ENCODE measurements at places on chromosomes 4 and X. TPM values are rescaled to one million over a fixed set of nuclear protein-coding genes. Genes with fewer than 3 reads are reported as not detected.

The FGG gene
- not detected for total RNA-seq

The TSPAN6 gene
- total RNA-seq, result 0.68 TPM

The FREM3 gene
- 0.35 TPM for total RNA-seq

The UBQLN2 gene
- total RNA-seq, result 54.2 TPM

The MGARP gene
- total RNA-seq, result not detected

The HSFX4 gene
- total RNA-seq, result not detected

The FGA gene
- not detected for total RNA-seq

The IRS4 gene
- total RNA-seq, result not detected

DNA sequence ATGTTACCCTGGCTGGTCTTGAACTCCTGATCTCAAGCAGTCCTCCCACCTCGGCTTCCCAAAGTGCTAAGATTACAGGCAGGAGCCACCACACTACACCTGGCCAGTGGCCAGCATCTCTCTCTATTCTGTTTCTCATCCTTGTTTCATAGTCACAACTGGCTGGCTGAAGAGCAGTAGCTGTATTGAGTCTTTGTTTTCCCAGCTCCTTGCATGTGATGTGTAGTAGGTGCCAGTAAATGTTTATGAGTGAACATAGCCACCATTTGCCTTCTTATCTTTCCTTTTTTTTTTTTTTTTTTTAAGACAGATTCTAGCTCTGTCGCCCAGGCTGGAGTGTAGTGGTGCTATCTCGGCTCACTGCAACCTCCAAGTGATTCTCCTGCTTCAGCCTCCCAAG, 23.6 kb downstream of the NUDT9 start:
- no peaks in the 10 kb centered on the region for H3K27me3 ChIP-seq
- no peak for DNase-seq
- peaks cover 12% of the 10 kb centered on the region for H3K36me3 ChIP-seq
- H3K4me3 ChIP-seq, result no peak overlapping the region

DNA sequence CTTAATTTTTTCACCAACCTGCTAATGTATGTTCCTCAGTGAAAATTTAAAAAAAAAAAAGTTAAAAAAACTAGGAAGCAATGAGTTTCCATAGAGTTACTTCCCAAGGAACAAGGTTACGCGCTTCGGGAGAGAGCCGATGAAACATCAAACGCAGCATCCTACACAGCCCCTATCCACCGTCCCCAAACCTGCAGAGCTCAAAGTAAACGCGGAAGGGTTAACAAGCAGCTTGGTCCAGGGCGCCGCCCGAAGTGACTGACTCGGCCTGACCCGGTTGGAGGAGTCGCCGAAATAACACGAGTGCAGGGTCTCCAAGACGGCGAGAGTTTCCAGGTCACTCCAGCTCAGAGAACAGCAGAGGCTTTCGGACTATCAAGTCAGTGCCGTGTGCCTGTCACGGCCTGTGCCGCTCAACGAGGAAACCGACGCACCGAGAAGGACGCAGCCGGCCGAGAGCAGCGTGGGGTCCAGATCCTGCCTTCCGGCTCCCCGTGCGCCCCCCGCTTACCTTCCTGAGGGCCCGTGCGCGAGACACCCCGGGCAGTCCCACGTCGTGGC, 512 bp downstream of the NOP14 start:
- peak overlapping the region; percentile 83 for H3K27ac ChIP-seq
- H3K4me3 ChIP-seq, result peak overlapping the region; percentile 91
- H3K4me1 ChIP-seq, result peaks cover 29% of the 10 kb centered on the region
- H3K36me3 ChIP-seq, result no peaks in the 10 kb centered on the region
- no peaks in the 10 kb centered on the region for H3K27me3 ChIP-seq

- no peak overlapping the region for H3K4me3 ChIP-seq
- no peaks in the 10 kb centered on the region for H3K36me3 ChIP-seq
- H3K27ac ChIP-seq, result no peak overlapping the region
- no peak for DNase-seq
These were observed 37.2 kb upstream of the SPANXC start for GRCh38 chrX:141279476-141279875.

- H3K4me3 ChIP-seq, result no peak overlapping the region
- no peak for DNase-seq
- H3K27ac ChIP-seq, result no peak overlapping the region
These were observed 161.4 kb upstream of the PACRGL start for GRCh38 chr4:20538905-20539304.

DNA sequence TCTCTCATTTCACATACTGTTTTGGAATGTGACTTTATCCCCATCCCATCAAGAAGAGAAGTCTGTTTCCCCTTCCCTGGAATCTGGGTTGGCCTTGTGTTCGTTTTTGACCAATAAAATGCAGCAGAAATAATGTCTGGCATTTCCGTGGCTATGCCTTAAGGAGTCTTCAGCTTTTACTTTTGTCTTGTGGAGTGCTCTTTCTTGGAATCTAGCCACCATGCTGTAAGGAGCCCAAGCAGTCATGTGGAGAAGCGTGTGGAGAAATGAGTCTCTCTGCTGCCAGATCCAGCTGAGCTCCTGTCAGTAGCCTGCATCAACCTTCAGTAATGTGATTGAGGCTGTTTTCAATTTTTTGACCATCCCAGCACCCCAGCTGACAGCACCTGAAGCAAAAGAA, 84.4 kb upstream of the ARMCX2 start:
- no peaks in the 10 kb centered on the region for H3K4me1 ChIP-seq
- H3K36me3 ChIP-seq, result no peaks in the 10 kb centered on the region
- no peak overlapping the region for H3K27ac ChIP-seq
- H3K27me3 ChIP-seq, result peaks cover 6% of the 10 kb centered on the region

GRCh38 chr4:109574931-109575804, 15.1 kb downstream of the MCUB start:
- H3K36me3 ChIP-seq, result peaks cover 5% of the 10 kb centered on the region
- H3K4me1 ChIP-seq, result peaks cover 49% of the 10 kb centered on the region
- H3K27ac ChIP-seq, result peak overlapping the region; percentile 9
- H3K4me3 ChIP-seq, result peak overlapping the region; percentile 22
- DNase-seq, result no peak

- H3K4me1 ChIP-seq, result no peaks in the 10 kb centered on the region
- no peaks in the 10 kb centered on the region for H3K36me3 ChIP-seq
- H3K27me3 ChIP-seq, result no peaks in the 10 kb centered on the region
- no peak overlapping the region for H3K4me3 ChIP-seq
- DNase-seq, result no peak
These were observed 89.7 kb downstream of the PPEF1 start for GRCh38 chrX:18797141-18797540.

- peaks cover 3% of the 10 kb centered on the region for H3K4me1 ChIP-seq
- DNase-seq, result no peak
- H3K27ac ChIP-seq, result no peak overlapping the region
- peaks cover under 1% of the 10 kb centered on the region for H3K36me3 ChIP-seq
These were observed 43.7 kb upstream of the MED14 start for GRCh38 chrX:40778861-40779575.

- no peak for DNase-seq
- no peak overlapping the region for H3K27ac ChIP-seq
- H3K36me3 ChIP-seq, result no peaks in the 10 kb centered on the region
These were observed 98.6 kb downstream of the RBM47 start for GRCh38 chr4:40530961-40531635.

DNA sequence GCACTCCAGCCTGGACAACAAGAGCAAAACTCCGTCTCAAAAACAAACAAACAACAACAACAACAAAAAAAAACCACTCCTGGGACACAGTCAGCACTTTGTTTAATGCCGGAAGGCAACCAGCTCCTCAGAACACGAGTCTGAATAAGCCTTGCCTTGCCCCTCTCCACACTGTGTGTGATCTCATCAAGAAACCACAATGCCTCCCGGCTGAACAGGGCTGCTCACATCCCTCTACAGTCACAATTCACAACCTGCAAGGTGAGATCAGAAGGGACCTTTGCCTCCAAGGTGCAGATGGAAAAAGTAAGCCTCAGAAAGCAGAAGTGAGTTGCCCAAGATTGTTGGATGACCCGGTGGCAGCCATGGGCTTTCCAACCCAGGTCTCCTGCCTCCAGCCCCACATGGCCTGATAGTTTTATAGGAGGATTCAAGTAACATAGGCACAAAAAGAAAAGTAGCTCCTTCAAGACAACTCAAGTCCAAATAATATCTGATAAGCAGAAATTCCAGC, 80.8 kb downstream of the JAKMIP1 start:
- H3K36me3 ChIP-seq, result no peaks in the 10 kb centered on the region
- peaks cover 13% of the 10 kb centered on the region for H3K4me1 ChIP-seq
- no peaks in the 10 kb centered on the region for H3K27me3 ChIP-seq
- no peak for DNase-seq

DNA sequence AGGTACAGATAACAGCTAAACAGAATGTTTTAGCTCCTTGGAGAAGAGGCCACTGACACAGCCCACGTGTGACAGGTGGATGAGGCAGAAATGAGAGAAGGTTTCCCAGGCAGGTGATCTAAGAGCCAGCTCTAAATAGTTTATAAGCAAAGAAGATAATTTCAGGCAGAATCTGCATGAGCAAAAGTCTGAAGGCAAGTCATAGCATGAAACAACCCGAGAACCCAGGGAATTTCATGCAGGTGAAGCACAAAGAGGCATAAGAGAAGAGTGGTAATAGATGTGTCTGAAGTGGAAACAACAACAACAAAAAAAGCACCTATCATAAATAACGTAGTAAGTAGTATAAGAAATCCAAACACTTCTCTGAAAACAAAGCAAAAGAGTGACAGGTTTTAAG, 275.8 kb upstream of the CPEB2 start:
- no peak overlapping the region for H3K27ac ChIP-seq
- no peak overlapping the region for H3K4me3 ChIP-seq
- DNase-seq, result no peak
- H3K27me3 ChIP-seq, result no peaks in the 10 kb centered on the region
- H3K4me1 ChIP-seq, result no peaks in the 10 kb centered on the region

DNA sequence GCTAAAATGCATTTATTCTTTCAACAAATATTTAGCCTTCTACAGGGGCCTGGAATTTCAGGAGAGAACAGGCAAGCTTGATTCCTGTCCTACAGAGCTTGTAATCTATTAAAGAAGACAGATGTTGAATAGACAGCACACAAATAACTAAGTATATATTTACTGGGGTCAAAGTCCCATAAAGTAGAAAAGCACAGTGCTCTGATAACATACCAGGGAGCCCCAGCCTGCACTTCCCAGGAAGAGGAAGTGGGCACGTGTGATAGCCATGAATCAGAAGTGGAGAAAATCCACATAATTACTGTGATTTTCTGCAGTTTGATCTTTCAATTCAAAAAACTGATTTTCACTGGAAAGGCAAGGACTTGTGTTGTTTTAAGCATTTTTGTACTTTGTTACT, 129.1 kb downstream of the EGF start:
- H3K4me1 ChIP-seq, result peaks cover 7% of the 10 kb centered on the region
- DNase-seq, result no peak
- no peak overlapping the region for H3K27ac ChIP-seq
- H3K4me3 ChIP-seq, result no peak overlapping the region

GRCh38 chr4:173121076-173121561, 47.5 kb upstream of the GALNT7 start:
- H3K27me3 ChIP-seq, result no peaks in the 10 kb centered on the region
- no peak overlapping the region for H3K4me3 ChIP-seq
- peaks cover 2% of the 10 kb centered on the region for H3K36me3 ChIP-seq
- no peak for DNase-seq

DNA sequence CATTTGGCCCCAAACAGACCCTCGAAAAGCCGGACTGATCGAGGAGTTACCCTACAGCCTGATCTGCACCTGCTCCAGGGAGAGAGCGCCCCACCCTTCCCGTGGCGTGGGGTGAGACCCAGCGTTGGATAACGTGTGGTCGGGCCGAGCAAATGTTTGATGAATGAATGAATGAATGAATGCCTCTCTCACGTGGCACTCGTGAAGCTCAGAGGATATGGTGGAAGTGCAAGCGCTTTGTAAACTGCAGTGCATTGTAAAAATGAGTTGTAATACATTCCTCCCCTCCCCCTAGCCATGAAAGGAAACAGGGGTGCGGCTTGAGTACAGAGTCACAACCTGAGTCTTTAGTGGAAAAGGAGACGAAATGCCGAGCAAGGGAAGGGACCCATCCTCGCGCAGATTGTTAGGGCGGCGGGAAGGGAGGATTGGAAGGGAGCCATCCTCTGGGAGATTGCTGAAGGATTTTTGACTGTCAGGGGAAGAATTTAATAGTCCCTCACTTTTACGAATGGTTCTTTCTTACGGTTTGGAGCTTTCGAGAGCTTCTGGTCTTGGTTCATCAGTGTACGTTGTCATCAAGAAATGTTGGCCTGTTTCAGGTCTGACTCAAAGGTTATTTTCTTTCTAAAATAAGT, 772 bp upstream of the FBXW7 start:
- H3K27me3 ChIP-seq, result no peaks in the 10 kb centered on the region
- H3K27ac ChIP-seq, result peak overlapping the region; percentile 99
- peak overlapping the region; percentile 96 for H3K4me3 ChIP-seq
- H3K4me1 ChIP-seq, result peaks cover 52% of the 10 kb centered on the region

DNA sequence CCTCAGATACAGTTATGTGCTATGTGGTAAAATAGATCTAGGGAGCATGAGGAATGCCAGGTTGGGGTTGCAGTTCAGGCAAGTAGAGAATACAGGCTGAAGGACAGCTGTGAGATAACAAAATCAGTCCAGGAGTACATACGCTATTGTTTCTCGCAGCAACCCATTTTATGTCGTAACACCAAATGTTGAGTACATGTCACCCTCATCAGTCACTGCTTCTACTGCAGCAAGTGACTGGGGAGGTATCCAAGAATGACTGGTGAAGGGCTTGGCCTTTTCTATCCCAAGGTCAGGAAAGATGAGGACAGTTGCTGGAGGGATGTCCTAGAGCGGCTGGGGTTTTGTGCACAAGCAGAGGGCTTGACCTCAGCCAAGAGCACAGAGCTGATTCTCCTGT, 172.1 kb downstream of the CBR4 start:
- peaks cover 2% of the 10 kb centered on the region for H3K36me3 ChIP-seq
- H3K27me3 ChIP-seq, result peaks cover 73% of the 10 kb centered on the region
- no peak overlapping the region for H3K27ac ChIP-seq
- H3K4me1 ChIP-seq, result peaks cover 2% of the 10 kb centered on the region
- H3K4me3 ChIP-seq, result no peak overlapping the region
- no peak for DNase-seq

GRCh38 chr4:41878991-41879491, 56.2 kb upstream of the TMEM33 start:
- H3K36me3 ChIP-seq, result peaks cover 3% of the 10 kb centered on the region
- H3K27ac ChIP-seq, result no peak overlapping the region
- peaks cover 81% of the 10 kb centered on the region for H3K27me3 ChIP-seq
- DNase-seq, result no peak
- H3K4me1 ChIP-seq, result peaks cover 18% of the 10 kb centered on the region

- H3K36me3 ChIP-seq, result peaks cover 19% of the 10 kb centered on the region
- H3K4me1 ChIP-seq, result peaks cover 38% of the 10 kb centered on the region
- no peaks in the 10 kb centered on the region for H3K27me3 ChIP-seq
These were observed 53.3 kb downstream of the JADE1 start for GRCh38 chr4:128862608-128863311.

- no peaks in the 10 kb centered on the region for H3K36me3 ChIP-seq
- H3K27ac ChIP-seq, result no peak overlapping the region
- no peak overlapping the region for H3K4me3 ChIP-seq
These were observed 74.0 kb downstream of the STK32B start for GRCh38 chr4:5125321-5125720.

DNA sequence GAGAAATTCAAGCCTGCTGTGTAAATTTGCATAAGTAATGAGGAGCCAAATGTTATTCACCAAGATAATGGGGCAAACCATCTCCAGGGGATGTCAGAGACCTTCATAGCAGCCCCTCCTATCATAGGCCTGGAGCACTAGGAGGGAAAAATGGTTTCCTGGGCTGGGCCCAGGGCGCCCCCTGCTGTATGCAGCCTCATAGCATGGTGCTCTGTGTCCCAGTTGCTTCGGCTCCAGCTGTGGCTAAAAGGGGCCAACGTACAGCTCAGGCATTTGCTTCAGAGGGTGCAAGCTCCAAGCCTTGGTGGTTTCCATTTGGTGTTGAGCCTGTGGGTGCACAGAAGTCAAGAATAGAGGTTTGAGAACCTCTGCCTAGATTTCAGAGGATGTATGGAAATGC, 859.3 kb downstream of the RPA4 start:
- no peaks in the 10 kb centered on the region for H3K36me3 ChIP-seq
- H3K4me3 ChIP-seq, result no peak overlapping the region
- H3K27ac ChIP-seq, result no peak overlapping the region
- H3K27me3 ChIP-seq, result peaks cover 6% of the 10 kb centered on the region

Data from T-helper 17 cell (primary cell).